ENCODE measurements at places on chromosomes 16 and 17. TPM values are rescaled to one million over a fixed set of nuclear protein-coding genes. Genes with fewer than 3 reads are reported as not detected.
A peak's percentile ranks its signal among the peaks of the same experiment; 100 is the strongest.

QPRT gene
- polyA plus RNA-seq = 171 TPM

GPR179 gene
- 0.16 TPM for polyA plus RNA-seq

KCNJ12 gene
- 7.0 TPM for polyA plus RNA-seq

STX1B gene
- 1.2 TPM for polyA plus RNA-seq

LGALS9B gene
- polyA plus RNA-seq = not detected

RPL19 gene
- 1,776 TPM for polyA plus RNA-seq

DNA sequence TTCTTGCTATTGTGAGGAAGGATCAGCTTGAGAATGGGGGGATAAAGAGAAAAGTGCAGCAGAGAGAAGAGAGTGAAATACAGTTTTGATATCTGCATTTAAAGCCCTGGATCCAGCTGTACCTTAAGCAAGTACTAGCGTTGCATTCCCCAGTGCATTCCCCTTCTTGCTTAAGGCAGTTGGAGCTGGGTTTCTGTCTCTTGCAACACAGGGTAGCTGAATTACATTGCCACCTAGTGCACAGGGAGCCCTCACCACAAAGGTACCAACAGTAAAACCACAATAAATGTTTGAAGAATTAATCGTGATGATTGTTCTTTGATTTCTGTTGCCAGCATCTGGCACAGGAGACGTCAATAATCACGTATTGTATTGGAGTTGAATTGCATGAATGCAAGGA is 588.7 kb downstream of the RBFOX1 start:
- DNase-seq = no peak

GRCh38 chr17:57600074-57600473 is 145.0 kb downstream of the CCDC182 start:
- no peak for DNase-seq

DNA sequence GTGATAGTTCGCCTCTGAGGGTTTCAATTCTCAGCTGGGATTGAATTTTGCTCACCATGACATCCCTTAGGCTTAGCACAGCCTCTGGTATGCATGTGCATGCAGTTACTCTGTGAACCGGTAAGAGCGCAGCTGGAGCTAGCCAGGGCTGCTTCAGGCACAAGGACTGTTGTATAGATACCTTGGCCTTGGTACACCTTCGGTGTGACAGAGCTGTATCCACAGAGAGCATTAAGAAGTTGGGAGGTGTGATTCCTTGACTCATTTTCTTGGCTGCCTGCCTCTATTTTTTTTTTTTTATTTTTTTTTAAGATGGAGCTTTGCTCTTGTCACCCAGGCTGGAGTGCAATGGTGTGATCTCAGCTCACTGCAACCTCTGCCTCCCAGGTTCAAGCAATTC is 2.2 kb upstream of the NUTF2 start:
- DNase-seq = no peak

DNA sequence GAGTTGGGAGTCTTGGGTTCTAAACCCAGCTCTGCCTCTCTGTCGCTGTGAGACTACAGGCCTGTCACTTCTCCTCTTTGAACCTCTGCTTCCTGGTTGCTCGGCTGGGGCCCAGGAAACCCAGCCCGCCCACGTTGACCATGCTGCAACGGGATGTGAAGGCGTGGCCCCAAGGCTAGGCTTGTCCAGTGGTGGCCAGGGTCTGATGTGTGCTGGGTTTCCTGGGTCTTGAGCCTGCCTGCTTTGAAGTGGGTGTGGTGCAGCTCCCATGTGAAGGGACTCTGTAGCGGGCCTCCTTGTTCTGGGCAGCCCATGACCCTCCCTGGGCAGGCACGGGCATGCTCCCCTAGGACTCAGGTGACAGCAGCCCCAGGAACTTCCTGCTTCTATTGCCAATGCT is 82.3 kb downstream of the SDR42E1 start:
- DNase-seq = no peak

DNA sequence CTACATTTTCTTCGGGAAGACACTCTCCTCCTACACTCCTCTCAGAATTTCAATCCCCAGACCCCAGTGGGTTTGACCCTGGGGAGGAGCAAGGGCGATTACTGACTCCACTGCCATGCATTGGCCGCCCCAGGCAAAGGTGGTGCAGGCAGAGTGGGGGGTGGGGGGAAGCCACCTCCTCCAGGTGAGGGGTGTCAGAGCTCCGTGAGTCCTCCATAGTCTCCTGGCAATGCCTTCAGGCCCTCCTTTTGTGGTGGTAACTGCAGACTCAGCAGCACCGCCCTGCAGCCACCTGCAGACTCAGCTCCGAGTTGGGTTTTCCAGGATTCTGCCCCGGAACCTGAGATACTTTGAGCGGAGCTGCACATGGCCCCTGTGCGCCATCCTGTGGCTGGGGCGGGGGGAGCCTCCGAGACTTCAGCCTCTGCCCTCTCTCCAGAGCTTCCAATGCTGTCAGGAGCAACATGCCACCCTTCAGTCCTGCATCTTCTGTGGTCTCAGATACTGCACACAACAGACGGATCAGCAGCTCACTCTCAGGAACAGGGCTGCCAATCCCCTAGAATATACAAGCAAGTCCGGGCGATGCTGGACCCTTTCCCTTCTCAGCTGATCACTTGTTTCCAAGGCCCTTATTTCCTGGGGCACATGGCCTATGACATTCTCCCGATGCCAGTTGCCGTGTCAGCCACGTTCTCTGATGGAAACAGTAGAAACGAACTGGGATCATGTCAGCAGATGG is 2.4 kb upstream of the SLC47A2 start:
- no peak for DNase-seq

GRCh38 chr17:68511254-68511670 is 968 bp upstream of the PRKAR1A start:
- no peak for DNase-seq

GRCh38 chr16:73888840-73889490 is 407.6 kb upstream of the PSMD7 start:
- DNase-seq = no peak

DNA sequence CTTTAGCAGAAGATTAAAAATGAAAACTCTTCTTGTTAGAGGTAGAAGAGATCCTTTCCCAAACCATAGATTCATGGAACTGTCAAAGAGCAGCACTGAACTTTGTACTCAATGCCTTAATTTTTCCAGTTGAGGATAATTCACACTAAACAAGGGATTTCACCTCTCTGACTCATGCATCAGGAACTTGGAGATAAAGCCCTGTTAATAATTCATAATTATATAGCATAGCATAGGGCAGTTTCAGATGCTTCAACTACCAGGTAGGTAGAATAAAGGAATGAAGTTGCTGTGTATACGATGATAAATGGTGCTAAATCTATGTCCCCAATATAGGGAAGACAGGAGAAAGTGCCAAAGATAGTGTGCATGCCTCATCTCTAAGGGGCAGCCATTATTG is 450.4 kb downstream of the MAF start:
- no peak for DNase-seq

GRCh38 chr17:63378411-63379375 is 67.4 kb downstream of the CYB561 start:
- no peak for DNase-seq

GRCh38 chr16:22670551-22671041 is 143.4 kb upstream of the HS3ST2 start:
- no peak for DNase-seq

DNA sequence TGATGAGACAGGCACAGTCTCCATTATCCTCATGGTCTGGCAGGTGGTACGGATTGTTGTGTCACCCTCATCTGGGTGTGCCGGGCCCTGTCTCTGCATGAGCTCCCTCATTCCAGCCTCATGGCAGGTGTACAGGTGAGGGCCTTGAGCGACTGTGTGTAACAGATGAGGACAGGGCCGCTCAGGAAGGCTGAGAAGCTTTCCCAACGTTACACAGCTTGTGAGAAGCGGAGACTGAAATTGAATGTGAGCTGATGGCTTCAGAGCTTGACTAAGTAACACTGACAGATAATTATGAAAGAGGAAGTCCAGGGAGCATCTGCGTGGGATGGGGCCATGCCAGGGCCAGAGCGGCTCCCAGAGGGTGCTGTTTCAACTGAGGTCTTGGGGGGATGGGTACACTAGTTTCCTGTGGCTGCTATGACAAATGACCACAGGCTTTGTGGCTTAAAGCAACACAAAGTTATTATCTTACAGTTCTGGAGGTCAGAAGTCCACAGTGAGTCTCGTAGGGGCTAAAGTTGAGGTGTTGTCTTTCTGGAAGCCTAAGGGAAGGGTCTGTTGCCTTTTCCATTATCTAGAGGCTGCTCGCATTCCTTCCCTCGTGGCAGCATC is 36.7 kb downstream of the CMIP start:
- DNase-seq = no peak

GRCh38 chr17:50620858-50621257 is 13.8 kb upstream of the ABCC3 start:
- DNase-seq = no peak

GRCh38 chr16:84800158-84800978 is 19.4 kb upstream of the CRISPLD2 start:
- no peak for DNase-seq

DNA sequence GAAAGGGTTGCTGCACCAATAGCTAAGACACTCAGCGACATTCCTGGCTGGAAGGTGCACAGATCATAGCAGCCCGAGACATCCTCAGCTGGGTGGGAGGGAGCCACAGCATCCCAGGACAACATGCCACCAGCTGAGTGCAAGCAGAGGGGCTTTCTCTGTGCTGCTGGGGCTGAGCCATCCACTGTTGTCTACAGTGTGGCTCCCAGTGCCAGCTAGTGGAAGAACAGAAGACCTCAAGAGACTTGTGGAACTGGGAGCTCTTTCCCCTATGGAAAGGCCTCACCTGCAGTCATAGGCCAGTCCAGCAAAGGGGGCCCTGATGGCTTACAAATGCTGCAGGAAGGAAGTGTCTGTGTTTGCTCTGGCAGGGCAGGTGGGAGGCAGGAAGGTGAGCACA is 131.0 kb downstream of the C16orf78 start:
- DNase-seq = no peak

- DNase-seq = no peak
Observed at GRCh38 chr17:7403043-7403726, 712 bp downstream of the TMEM256 start.

DNA sequence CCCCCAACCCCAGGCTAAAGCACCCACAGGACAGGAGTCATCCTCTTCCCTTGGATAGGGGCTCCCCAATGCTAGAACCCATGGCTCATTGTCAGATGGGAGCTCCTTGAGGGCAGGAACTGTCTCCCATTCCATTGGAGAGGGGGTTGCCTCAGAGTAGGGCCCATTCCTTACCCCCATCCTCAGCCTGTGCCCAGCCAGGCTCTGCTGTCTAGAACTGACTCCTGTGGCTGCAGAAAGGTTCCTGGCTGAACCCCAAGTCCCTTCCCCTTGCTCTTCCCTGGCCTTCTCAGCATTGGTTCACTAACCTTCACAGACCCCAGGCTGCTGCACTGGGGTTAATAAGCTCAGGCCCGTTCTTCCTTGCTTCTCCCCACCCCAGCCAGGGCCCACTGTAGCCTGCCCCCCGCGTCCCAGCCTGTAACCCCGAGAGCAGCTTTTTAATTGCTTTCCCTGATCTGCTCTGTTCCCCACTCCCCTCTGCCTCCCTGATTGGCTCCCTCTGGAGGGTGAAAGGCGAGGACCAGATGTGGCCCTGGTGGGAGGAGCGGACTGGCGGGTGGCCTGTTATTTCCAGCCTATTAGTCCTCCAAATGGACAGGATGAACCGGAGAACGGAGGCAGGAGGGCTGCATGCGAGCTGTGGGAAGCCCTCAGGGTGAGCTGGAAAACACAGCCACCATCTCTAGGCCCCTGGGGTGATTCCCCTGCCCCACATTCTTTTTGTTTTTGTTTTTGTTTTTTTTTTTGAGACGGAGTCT is 6.0 kb upstream of the GFAP start:
- no peak for DNase-seq

DNA sequence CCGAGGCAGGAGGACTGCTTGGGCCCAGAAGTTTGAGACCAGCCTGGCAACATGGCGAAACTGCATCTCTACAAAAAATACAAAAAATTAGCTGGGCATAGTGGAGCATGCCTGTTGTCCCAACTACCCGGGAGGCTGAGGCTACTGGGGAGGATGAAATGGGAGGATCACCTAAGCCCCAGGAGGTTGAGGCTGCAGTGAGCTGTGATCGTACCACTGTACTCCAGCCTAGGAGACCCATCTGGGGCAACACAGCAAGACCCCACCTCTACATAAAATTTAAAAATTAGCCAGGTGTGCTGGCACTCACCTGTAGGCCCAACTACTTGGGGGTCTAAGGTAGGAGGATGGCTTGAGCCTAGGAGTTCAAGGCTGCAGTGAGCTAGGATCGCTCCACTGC is 1.8 kb downstream of the PAM16 start:
- no peak for DNase-seq

DNA sequence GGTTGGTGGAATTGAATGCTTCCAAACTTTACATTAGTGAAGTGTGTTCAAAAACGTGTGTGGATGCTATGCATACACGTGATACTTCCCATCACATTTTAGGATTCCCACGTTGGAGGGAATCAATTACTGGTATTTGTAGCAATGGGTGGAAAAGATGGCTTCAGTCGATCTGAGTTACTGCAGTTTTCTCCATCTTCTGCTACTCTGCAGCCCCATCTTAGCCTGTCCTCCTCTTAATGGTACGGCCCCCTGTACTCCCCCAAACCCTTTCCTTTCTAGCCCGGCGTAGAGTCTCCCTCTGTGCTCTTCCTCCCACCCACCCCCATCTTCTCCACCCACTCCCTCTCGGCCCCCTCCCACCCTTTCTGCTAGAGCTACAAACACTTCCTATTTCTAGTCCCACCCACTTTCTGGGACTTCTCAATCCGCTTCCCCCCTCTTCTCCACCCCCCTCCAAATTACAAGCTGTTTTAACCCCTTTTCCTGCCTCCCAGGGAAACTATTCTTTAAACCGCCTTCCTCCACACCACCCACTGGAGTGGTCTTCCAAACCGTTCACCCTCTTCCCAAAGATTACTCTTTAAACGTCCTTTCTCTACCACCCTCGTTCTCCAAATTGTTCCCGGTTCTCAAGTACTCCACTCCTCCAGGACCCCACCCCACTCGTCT is 1.1 kb downstream of the CHTF8 start:
- peak; percentile 50 for DNase-seq

DNA sequence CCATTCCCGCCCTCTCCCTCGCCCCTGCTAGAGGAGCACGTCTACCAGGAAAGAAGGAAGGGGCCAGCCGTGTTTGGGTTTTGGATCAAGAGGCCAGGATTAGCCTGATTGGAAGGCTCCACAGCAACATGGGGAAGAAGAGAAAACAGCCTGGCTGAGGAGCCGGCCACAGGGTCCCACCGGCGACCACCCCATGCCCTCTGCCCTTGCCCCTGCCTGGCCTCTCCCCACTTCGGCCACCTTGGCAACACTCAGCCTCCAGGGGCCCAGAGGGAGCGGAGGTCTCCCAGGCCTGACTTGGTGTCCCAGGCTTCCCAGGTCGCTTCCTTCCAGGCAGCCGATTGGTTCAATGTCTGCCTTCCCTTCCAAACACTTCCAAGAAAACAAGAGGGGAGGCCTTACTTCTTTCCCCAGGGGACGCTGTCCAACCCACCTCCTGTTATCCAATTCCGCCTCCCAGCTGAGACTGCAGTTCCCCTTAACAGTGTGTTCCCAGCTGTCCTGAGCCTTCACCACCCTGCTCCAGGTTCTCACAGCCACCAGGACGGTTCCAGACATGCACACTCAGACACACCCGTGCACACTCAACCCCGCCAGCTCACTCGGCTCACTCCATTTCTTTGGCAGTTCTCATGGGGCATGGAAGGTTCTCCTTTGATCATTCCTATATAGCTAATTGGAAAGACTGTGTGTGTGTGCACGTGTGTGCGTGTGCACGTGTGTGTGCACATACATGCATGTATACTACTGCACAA is 65.4 kb downstream of the RBFOX3 start:
- no peak for DNase-seq
